NCI-H2107 (cell line): ENCODE measurements at places on chromosomes 7 and 10.

GRCh38 chr10:100370714-100371481, 23.9 kb downstream of the SCD start:
- DNase-seq, result no peak

GRCh38 chr7:87564296-87564963, 36.3 kb downstream of the ABCB1 start:
- DNase-seq, result no peak

GRCh38 chr10:116838143-116838725, 11.1 kb upstream of the ENO4 start:
- DNase-seq, result no peak

DNA sequence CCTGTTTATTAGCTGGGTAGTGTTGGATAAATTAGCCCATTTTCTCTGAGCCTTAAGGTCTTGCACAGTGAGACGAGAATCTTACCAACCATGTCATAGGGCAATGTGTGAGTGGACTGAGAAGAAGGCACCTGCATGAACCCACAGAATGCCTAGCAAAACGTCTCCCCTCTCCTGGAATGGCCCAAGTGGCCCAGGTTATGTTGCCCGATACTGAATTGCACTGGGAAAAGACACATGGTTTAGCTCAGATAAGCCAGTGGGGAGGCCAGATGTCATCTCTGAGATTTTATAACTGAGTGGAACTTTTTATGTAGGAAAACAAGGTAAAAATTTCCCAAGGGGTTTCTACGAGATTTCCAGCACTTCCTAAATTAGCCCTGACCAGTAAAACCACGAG, 104.7 kb upstream of the IKZF1 start:
- no peak for DNase-seq

DNA sequence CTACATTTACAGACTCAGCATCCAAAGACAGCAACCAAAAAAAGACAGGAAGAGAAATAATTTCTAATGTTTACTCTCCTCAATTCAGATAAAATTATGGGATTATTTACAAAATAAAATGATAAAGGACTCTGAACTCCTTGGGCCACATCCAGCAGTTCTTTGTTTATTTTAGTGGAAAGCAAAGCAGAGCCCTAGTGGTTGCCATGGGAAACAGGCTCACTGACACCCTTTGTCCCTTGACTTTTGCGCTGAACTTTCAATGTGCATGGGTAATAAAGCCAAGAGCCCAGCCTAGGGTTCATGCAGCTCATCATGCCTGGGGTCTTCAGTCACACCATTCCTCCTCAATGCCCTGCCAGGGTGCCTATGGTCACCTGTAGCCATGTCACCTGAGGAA, 442.6 kb upstream of the IGFBP3 start:
- no peak for DNase-seq

DNA sequence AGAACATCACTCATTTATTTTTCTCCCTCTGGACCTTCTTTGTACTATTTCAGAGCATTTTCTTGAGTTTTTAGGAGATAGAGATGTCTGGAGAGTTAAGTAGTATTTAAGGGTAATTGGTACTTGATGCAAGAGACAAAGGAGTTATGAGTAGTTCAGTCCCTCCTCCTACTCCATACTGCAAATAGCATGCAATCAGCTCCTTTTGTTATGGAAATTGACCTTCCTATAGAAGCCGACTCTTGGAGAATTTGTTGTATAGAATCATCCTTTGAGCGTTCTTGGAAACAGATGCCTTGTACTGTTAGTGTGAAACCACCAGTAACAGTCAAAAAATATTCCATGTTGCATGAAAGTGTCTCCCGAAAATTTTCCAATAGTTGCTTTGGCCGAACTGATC, 428.2 kb upstream of the GALNT17 start:
- no peak for DNase-seq

DNA sequence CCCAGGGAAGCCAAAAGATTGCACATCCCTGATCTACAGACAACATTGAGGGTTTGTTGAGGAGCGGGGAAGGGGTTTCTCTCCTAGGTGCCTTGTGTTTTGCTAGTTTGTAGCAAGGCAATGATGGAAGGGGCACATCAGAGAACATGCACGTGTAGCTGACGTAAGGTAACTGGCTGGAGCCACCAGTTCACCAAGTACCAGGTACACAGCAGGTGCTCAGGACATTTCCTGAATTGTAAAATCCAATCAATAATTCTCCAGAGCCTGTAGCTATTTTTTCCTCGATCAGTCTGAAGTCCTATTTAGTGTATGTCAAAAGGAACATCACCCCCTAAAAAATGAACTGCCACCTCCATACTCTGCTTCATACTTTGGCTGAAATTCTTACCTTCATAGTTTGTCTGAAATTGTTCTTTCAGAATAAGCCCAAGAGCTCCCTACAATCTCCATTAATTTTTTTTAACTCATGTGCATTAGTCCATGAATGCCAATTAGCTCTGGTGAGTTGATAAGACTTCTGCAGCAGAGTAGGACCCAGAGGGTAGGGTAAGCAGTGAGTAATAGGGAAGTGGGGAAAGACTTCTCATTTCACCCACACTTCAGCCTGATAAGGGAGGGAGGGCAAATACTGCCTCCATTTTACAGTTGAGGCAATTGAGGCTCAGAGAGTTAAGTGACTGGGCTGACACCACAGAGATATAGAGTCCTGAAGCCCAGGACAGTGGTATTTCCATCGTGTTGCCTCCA, 36.0 kb upstream of the SLC26A3 start:
- DNase-seq, result no peak

GRCh38 chr10:67539312-67539711, 156.7 kb downstream of the CTNNA3 start:
- DNase-seq, result no peak

GRCh38 chr7:155809332-155809946, 2.8 kb downstream of the SHH start:
- DNase-seq, result no peak

GRCh38 chr7:48420206-48420605, 248.9 kb downstream of the ABCA13 start:
- DNase-seq, result no peak
